A172 (cell line): ENCODE measurements at places on chromosomes 3 and 15. TPM values are rescaled to one million over a fixed set of nuclear protein-coding genes. Genes with fewer than 3 reads are reported as not detected.

DNA sequence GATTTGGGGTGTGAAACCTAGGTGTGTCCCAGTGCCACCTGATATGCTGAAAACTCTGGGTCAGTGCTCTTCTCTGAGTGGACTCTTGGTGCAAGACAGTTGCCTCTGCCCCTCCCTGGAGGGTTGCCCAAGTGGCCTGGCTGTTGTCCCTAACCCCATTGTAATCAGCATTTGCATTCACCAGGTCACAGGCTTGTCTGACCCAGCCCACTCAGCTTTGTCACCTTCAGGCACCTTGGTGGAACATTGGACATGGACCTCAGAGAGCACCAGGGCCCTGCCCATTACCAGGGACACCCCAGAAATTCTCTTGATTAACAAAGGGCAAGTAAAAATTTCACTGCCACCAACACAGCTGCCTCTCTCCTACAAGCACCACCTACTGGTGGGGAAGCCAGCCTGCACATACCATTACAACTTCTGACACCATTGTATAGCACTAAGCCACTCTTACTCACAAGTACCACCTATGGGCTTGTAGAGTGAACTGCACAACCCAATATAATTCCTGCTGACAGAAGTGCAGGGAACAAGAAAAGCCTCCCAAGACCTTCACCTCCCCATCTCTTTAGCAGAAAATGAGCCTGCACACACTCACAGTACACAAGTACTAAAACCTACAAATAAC, 324.6 kb downstream of the EPHA6 start:
- DNase-seq = no peak

DNA sequence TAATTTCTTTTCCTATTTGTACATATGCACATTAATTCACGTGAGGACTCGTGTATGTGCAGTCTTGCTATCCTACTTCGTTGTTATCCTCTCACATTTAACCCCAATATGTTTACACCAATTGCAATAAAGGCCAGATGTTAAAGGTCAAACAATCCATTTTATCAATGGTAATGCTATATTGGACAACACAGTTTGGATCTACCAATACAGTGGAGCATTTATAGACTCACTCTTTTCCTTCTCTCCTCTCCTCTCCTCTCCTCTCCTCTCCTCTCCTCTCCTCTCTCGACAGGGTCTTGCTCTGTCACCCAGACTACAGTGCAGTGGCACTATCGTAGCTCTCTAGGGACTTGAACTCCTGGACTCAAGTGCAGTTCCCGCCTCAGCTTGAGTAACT, 324.0 kb downstream of the PTPRG start:
- no peak for DNase-seq

The TBC1D23 gene
- total RNA-seq = 49.8 and 57.0 TPM in 2 replicates

- no peak for DNase-seq
Measured at GRCh38 chr15:33448961-33449606, 138.3 kb downstream of the RYR3 start.

The TMC3 gene
- total RNA-seq = not detected in 2 replicates

DNA sequence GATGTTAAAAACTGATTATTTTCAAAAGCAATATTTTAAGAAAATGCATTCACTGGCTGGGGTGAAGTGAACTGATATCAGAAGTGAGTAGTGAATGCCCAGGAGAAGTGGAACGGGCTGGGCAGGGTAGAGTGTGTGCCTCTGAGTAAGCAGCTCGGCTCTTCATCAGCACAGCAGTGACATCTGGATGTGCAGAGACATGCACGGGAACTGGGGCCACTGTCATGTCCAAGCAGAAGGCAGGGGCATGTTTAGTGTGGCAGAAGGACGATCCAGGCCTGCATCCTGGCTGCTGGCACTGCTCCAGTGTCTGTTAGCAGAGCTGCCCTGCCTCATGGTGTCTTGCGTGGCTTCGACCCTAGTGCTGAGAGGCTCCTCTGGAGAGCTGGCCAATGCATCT, 305.6 kb upstream of the LRRFIP2 start:
- DNase-seq = no peak

The DCLK3 gene
- total RNA-seq = not detected in 2 replicates

- no peak for DNase-seq
Measured at GRCh38 chr3:17840126-17840525, 97.7 kb upstream of the TBC1D5 start.

GRCh38 chr15:59296181-59296617, 76.5 kb downstream of the MYO1E start:
- DNase-seq = peak; percentile 70

The IL16 gene
- total RNA-seq = 0.02 TPM in 1 of 2 replicates, not detected in the other

The CP gene
- total RNA-seq = not detected in 2 replicates

- no peak for DNase-seq
Measured at GRCh38 chr15:95646484-95647273, 683.8 kb upstream of the NR2F2 start.

The AADACL2 gene
- not detected in 2 replicates for total RNA-seq

DNA sequence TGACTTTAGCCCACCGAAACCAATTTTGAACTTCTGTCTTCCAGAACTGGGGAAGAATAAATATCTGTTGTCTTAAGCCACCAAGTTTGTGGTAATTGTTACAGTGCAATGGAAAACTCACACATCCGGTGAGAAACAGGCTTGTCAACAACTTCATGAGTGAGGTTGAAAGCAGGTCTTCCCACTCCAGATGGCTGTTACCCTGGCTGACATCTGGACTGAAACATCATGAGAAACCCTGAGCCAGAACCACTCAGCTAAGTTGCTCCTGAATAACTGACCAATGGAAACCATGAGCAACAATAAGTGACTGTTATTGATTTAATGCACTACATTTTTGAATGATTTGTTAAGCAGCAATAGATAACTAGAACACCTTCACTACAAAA, 10.3 kb downstream of the ACSBG1 start:
- DNase-seq = no peak

GRCh38 chr3:89306540-89306939, 199.1 kb downstream of the EPHA3 start:
- DNase-seq = no peak

DNA sequence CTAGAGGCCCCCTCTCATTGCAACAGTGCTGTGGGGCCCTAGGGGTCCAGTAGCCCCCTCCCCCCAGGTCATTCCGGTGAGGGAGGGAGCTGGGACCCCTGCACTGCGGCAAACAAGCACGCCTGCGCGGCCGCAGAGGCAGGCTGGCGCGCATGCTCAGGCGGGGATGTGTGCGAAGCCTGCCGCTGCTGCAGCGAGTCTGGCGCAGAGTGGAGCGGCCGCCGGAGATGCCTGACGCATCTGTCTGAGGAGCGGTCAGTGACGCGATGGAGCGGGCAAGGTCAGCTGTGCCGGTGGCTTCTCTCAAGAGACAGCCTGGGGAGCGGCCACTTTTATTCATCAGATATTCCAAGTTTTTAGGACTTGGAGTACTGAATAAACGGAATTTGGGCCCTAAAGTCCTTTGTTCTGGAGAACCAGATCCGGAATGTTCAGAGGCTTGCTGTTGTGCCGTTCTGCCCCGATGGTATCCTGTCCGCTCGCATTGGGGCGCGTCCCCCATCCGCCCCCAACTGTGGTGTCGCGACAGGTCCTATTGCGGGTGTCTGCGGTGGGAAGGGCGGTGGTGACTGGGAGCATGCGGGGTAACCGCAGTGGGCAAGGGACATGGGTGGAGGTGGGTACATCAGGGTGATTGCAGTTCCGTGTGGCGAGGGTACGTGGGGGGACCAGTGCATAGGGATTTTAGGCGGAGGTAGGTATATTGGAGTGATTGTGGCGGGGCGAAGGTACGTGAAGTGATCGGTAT, at the start of the genes SNRPN and SNURF:
SNRPN (plus strand) TSS at position 205 of the 748 bp plus-strand sequence. CDS start 19,467 bp downstream, outside the sequence.
SNURF (plus strand) TSS at position 205 of the 748 bp plus-strand sequence; CDS start at position 267, 62 bp downstream.
- DNase-seq = peak; percentile 24

The FETUB gene
- total RNA-seq = 0.45 TPM in 1 of 2 replicates, not detected in the other

- DNase-seq = no peak
Measured at GRCh38 chr15:67564021-67564967, 21.8 kb downstream of the MAP2K5 start.

The CCR9 gene
- total RNA-seq = not detected in 2 replicates

GRCh38 chr15:99425657-99426301, 140.0 kb upstream of the MEF2A start:
- no peak for DNase-seq

The MNS1 gene
- 7.8 and 9.3 TPM in 2 replicates for total RNA-seq

DNA sequence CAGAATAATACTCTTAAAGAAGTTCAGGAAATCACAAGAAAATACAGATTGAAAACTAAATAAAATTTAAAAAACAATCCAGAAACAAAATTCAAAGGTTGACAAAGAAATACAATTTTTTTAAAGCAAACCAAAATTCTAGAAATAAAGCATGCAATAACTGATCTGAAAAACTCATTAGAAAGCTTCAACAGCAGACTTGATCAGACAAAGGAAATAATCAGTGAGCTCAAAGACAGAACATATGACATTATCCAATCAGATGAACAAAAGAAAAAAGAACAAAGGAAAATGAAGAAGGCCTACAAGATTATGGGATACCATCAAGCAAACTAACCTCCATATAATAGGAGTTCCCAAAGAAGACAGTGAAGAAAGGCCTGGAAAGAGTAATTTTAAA, 336.8 kb downstream of the RSL24D1 start:
- DNase-seq = no peak

DNA sequence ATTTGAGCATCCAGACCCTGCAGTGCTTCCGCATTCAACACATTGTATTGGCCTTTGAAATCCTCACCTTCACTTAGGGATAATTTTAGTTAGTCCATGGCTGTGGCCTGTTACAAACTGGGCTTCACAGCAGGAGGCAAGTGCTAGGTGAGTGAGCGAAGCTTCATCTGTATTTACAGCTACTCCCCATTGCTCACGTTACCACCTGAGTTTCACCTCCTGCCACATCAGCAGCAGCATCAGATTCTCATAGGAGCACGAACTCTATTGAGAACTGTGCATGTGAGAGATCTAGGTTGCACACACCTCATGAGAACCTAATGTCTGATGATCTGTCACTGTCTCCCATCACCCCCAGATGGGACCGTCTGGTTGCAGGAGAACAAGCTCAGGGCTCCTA, 222.1 kb upstream of the NR2F2 start:
- no peak for DNase-seq

The NEO1 gene
- 3.8 and 7.3 TPM in 2 replicates for total RNA-seq

DNA sequence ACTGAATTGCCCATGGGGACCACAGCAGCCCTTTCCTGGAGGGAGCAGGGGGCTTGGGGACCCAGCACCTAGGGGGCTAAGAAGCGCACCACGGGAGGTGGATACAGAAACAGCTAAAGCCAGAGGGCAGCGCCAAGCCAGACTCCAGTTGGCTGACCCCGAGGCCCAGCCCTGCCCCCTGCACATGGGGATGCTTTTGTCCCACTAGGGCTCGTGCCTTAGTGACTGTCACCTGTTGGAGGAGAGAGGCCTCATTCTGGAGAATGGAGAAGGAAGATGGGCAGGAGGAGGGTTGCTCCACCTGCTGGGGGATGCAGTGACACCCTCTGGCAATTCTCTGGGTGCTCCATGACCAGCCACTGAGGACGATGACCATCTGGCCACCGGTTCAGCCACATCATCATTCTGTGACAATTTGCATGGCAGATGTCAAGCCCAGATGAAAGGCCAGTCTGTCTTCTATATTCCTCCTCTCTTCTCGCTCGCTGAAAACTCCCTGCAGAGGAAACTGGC, 167.8 kb upstream of the TLE3 start:
- no peak for DNase-seq

The MYZAP gene
- total RNA-seq = 3.2 and 4.3 TPM in 2 replicates

The DUOX2 gene
- total RNA-seq = 0.17 TPM in 1 of 2 replicates, not detected in the other

- DNase-seq = peak; percentile 36
Measured at GRCh38 chr3:148642616-148643015, 55.1 kb upstream of the AGTR1 start.

GRCh38 chr3:195803289-195803908, 8.3 kb downstream of the MUC4 start:
- no peak for DNase-seq

The SPPL2A gene
- 87.4 and 197 TPM in 2 replicates for total RNA-seq

The RETNLB gene
- total RNA-seq = not detected in 2 replicates

The PLD1 gene
- 11.0 and 15.9 TPM in 2 replicates for total RNA-seq

The ERICH6 gene
- not detected in 2 replicates for total RNA-seq

DNA sequence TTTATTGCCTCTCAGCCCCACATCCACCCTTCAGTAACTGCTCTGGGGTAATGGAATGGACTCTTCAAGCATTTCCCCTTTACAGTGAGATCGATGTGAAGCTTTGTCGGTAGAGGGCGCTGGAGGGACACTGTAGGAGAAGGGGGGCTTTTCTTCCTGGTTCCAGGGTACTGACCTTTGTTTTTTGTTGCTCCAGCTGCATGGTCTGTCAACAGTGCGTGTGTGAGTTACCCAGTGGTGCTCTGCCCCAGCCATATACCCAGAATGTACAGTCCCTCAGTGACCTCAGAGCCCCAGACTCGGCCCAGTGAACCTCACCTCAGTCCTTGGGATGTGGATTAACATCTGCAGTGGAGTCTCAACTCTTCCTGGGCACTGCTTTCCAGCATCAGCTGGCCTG, 180.3 kb upstream of the TSC22D2 start:
- peak; percentile 69 for DNase-seq

DNA sequence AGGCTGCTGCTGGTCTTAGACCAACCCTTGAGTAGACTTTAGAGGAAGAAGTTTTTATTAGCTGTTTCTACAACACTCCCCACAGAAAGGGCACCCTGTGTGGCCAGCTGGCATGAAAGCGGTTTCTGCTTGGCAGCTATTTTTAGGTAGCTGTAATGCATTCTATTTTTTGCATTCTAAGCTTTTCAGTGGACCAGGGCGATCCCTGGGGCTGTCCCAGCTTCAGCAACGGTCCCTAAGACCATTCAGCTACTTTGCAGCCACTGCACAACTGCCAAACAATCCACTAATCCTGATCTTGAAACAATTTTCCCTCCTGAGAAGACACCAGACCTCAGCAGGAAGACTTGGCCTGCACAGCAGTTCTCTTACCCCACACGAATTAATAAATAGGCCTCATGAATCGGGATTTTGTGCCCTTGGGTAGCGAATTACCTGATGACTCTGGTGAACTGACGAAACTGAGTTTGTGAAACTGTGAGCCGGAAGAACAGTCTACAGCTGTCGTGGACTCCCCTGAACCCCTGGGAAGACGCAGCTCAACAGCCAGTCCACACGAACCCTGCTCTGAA, 14.6 kb upstream of the TFRC start:
- DNase-seq = no peak
